Naive thymus-derived CD8-positive, alpha-beta T cell (primary cell): ENCODE measurements at places on chromosomes 3 and 15.

- peaks cover 5% of the 10 kb centered on the region for H3K4me1 ChIP-seq
- no peak for DNase-seq
- H3K36me3 ChIP-seq = no peaks in the 10 kb centered on the region
- H3K4me3 ChIP-seq = no peak overlapping the region
- peaks cover 1% of the 10 kb centered on the region for H3K27me3 ChIP-seq
These were observed 14.0 kb upstream of the PLA2G4E start for GRCh38 chr15:42034628-42035434.

- H3K4me3 ChIP-seq = peak overlapping the region; percentile 31
- no peak for DNase-seq
- peak overlapping the region; percentile 98 for H3K27ac ChIP-seq
- peaks cover 95% of the 10 kb centered on the region for H3K4me1 ChIP-seq
- no peaks in the 10 kb centered on the region for H3K27me3 ChIP-seq
- no peaks in the 10 kb centered on the region for H3K36me3 ChIP-seq
These were observed 7.3 kb downstream of the RAB27A start for GRCh38 chr15:55282284-55282833.

GRCh38 chr3:77586216-77586615 is 546.3 kb downstream of the ROBO2 start:
- H3K4me3 ChIP-seq = no peak overlapping the region
- DNase-seq = no peak
- H3K36me3 ChIP-seq = no peaks in the 10 kb centered on the region
- H3K27me3 ChIP-seq = no peaks in the 10 kb centered on the region
- H3K27ac ChIP-seq = no peak overlapping the region
- H3K4me1 ChIP-seq = no peaks in the 10 kb centered on the region

DNA sequence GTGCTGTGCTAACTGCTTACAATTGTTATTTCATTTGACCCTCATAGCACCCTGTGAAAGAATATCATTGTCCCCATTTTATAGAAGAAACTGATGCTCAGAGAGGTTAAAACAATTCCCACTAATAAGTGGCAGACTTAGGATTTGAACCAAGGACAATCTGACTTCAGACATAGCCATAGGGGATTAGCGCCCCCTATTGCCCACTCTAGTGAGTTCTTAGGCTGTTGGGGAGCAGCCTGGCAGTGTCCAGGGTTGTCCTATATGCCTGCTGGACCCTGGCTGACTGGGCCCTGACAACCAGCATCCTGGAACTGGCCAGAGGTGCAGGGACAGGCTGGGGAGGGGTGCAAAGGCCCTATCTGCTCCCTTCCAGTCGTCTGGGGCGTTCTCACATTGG is 15.4 kb downstream of the DPH3 start:
- H3K36me3 ChIP-seq = no peaks in the 10 kb centered on the region
- H3K27ac ChIP-seq = no peak overlapping the region
- H3K27me3 ChIP-seq = no peaks in the 10 kb centered on the region

DNA sequence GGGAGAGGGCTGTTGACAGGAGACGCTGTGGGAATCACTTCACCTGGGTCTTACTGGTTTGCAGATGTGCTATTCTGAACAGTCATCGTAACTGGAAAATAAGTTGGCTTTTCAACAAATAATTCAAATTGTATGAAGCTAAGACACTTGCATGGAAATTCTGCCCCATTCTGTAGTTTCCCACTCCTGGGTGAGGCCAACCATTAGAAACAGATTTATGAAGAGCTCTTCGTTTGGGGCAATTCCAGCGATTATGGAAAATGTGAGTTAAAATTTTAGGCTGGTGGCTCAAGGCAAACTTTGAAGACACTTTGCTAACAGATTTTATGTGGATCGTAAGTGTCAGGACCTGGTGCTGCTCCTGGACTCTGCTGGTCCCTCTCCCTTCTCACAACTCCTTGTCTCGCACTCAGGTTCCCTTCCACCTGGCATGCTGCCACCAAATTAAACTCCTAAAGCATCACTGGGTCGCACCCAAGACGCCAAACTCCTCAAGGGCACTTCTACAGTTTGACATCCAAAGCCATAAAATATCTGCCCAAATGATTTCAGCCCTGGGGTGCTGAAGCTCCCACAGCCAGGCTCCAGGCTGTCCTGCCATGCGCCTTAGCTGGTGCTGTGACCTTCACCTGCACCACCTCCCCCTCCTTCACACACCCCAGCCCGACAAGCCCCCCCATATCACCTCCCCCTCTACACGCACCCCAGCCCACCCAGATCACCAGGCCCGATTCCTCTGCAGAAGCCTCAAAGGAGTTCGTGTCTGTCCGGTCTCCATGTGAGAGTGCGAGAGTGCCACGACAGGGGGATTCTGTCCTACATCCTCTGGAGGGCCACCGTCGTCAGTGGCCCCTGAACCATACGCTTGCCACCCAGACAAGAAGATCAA is 138.4 kb downstream of the NSMCE3 start:
- H3K4me3 ChIP-seq = no peak overlapping the region
- peaks cover 3% of the 10 kb centered on the region for H3K4me1 ChIP-seq
- H3K27ac ChIP-seq = peak overlapping the region; percentile 73
- no peaks in the 10 kb centered on the region for H3K36me3 ChIP-seq
- no peaks in the 10 kb centered on the region for H3K27me3 ChIP-seq

DNA sequence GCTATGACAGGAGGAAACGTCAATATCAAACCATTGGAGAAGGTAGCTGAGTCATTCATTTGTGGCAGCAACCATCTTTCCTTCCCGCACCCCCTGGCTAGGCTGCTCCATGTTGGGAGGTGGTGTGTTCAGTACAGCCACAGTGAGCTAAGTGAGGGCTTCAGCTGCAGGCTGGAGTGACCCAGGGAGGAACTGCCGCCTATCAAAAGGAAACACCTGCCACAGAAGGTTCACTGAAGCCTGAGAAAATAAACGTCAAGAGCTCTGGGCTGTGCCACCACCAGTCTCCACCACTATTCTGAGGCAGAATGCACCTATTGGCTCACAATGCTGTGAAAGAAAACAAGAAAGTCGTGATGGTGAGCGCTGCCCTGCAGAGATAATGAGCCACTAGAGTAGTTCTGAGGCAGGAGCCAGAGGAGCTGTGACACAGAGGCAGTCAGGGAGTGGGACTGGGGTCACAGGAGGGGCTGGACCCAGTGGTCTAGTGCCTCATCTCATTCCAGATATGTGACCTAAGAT is 34.8 kb upstream of the CD47 start:
- peak overlapping the region; percentile 99 for H3K27ac ChIP-seq
- H3K27me3 ChIP-seq = no peaks in the 10 kb centered on the region
- peak; percentile 46 for DNase-seq
- H3K36me3 ChIP-seq = peaks cover under 1% of the 10 kb centered on the region

GRCh38 chr15:45429941-45430792 is 51.8 kb upstream of the GATM start:
- peak; percentile 92 for DNase-seq
- no peak overlapping the region for H3K27ac ChIP-seq
- H3K4me3 ChIP-seq = peak overlapping the region; percentile 53

DNA sequence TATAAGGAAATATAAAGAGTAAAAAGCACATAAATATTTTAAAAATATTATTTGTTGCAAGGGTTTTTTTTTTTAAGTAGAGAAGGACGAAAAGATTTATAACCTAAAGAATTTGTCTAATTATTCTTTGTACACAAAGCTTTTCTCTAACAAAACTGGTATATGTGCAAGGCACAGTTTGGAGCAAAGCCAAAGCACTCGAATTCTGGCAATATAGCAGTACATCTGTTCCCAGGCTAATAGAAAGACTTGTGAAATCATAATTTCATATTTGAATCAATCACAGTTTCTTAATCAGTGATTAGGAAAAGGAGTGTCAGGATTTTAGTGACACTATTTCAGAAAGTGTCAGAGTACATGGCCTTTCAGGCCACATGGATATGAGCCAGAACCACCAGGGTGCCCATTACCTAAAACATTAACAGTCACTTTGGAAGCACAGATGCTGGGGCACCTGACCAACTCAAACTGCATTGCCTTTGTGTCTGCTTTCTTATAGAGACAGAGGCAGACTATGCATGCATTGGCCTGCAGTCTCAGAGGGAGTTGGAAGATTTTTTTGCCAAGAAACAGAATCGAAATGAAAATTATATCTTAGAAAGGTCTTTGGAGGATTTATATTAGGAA is 651.8 kb upstream of the SGO1 start:
- no peak overlapping the region for H3K4me3 ChIP-seq
- DNase-seq = no peak
- no peak overlapping the region for H3K27ac ChIP-seq
- no peaks in the 10 kb centered on the region for H3K4me1 ChIP-seq

- H3K27ac ChIP-seq = peak overlapping the region; percentile 96
- peaks cover 22% of the 10 kb centered on the region for H3K36me3 ChIP-seq
- no peaks in the 10 kb centered on the region for H3K27me3 ChIP-seq
- peak overlapping the region; percentile 98 for H3K4me3 ChIP-seq
These were observed 19.7 kb upstream of the SATB1 start for GRCh38 chr3:18444595-18445400.

DNA sequence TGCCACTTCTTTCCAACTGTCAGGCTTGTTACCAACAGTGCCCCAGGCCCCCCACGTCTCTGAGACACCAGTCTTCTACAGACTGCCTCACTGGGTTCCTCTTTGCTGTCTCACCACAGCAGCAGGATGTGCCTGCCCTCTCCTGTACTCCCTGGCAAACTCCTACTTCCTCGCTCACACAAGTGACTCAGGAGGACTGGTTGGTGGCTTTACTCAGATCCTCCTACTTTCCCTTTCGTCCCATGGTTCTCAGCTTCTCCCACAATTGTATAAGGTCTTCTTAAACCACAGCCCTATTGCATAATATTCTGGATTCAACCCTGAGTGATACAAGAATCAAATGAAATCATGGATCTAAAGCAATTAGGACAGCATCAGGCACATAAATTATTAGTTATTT is 246.6 kb upstream of the PROK2 start:
- H3K4me1 ChIP-seq = no peaks in the 10 kb centered on the region
- H3K36me3 ChIP-seq = no peaks in the 10 kb centered on the region

DNA sequence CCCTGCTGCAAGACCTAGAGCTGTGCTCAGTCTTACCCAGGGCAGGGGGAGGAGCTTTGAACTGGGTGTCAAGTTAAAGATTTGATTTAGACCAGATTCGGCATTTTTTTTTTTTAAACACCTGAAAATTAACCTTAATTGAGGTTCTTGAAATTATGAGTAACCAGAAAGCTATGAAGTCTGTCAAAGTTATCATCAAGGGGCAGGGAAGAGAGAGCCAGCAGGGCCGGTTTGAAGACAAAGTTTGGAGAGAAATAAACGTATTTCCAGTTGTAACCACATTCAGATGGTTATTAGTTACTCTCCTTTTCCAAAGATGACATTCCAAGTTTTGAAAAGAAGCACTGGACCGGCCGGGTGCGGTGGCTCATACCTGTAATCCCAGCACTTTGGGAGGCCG is 12.0 kb downstream of the TMEM266 start:
- no peak overlapping the region for H3K4me3 ChIP-seq
- H3K36me3 ChIP-seq = no peaks in the 10 kb centered on the region
- peaks cover 7% of the 10 kb centered on the region for H3K27me3 ChIP-seq
- H3K27ac ChIP-seq = no peak overlapping the region
- DNase-seq = no peak

DNA sequence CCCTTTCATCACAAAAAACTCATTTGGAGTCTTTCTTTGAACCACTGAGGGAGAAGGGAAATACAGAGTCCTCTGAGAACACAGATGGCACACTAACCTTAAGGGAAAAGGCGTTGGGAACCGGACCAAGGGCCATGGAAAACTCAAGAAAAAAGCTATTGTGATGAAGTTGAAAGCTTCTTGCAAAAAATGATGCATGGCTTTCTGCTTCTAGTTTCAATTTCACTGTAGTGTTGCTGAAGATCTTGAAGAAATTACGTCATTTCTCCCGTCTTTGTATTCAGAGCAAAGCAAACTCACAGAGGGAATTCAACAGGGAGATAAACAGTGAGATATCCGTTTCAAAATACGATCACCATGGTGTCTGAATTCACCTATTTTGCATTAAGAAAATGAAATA is 642.3 kb upstream of the ADAMTS9 start:
- no peaks in the 10 kb centered on the region for H3K27me3 ChIP-seq
- no peaks in the 10 kb centered on the region for H3K4me1 ChIP-seq
- DNase-seq = no peak
- no peaks in the 10 kb centered on the region for H3K36me3 ChIP-seq
- H3K27ac ChIP-seq = no peak overlapping the region

GRCh38 chr3:153099131-153099530 is 62.9 kb upstream of the RAP2B start:
- H3K27ac ChIP-seq = no peak overlapping the region
- no peaks in the 10 kb centered on the region for H3K27me3 ChIP-seq
- DNase-seq = no peak
- no peaks in the 10 kb centered on the region for H3K36me3 ChIP-seq

DNA sequence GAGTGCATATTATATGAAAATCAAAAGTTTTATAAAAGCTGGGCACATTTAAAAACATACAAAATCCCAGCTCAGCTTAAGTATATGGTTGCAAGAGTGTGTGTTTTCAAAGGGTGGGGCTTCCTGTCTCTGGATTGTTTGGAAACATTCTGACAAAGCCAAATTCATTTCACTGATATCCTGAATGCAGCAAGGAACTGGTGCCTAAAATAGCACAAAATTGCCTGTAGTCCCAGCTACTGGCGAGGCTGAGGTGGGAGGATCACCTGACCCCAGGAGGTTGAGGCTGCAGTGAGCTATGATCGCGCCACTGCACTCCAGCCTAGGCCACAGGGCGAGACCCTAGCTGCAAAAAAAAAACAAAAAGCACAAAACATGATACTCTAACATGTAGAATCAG is 13.0 kb upstream of the TJP1 start:
- H3K36me3 ChIP-seq = no peaks in the 10 kb centered on the region
- DNase-seq = no peak
- H3K4me3 ChIP-seq = no peak overlapping the region
- H3K4me1 ChIP-seq = no peaks in the 10 kb centered on the region

DNA sequence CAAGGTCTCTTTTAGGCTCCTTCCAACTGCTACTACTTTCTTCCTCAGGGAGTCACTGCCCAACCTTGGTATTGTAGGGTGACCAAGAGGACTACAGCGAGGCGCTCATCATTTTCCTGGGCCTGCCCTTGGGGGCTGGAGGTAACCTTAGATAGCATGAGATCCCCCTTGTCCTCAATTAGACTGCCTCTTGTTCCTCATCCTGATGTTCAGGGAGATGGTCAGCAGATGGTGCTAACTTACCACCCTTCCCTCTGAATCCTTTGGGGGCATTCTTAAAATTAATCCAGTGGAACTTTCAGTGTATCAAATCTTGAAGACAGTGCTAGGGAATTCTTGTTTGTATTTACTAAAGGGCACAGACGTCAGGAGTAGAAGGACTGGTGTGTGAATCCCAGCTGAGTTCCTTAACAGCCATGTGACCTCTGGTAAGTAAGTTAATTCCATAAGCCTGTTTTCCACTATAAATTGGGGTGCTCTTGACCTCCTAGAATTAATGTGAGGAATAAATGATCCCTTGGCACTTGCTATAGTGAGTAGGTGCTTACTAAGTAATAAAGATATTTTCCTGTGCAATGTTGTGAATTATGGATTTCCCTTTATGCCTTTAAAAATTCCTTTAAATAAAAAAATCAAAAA is 4.1 kb upstream of the CLPX start:
- H3K4me1 ChIP-seq = peaks cover 8% of the 10 kb centered on the region
- H3K36me3 ChIP-seq = no peaks in the 10 kb centered on the region
- no peaks in the 10 kb centered on the region for H3K27me3 ChIP-seq
- H3K4me3 ChIP-seq = no peak overlapping the region
- DNase-seq = no peak

- no peak overlapping the region for H3K4me3 ChIP-seq
- H3K27me3 ChIP-seq = no peaks in the 10 kb centered on the region
- no peak overlapping the region for H3K27ac ChIP-seq
- DNase-seq = no peak
- H3K4me1 ChIP-seq = peaks cover 3% of the 10 kb centered on the region
These were observed 151.5 kb downstream of the LRRK1 start for GRCh38 chr15:101070502-101071273.
